Activated T-cell treated with anti-CD3 and anti-CD28 coated beads, Interleukin-2, amount 50 U/mL, for 48 hours (primary cell): ENCODE measurements at places on chromosomes 6 and 20.

DNA sequence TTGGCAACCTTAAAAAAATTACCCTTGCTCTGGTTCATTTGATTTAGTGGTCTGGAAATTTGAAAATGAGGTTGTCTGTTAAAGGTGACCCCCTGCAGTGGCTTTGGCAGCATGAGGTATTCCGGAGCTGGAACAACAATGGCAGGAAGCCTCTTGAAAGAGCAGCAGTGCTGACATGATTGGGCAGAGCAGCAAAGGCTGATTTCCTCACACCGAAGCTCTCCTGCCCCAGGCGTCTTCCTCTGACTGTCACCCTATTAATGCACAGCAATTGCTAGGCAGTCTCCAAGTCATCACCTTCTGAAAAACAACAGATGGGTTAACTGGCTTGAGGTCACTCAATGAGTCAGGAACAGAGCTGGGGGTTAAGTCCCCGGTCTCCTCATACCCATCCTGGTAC is 241.8 kb upstream of the MMS22L start:
- no peak for DNase-seq

- DNase-seq = no peak
These were observed 53.0 kb upstream of the FUCA2 start for GRCh38 chr6:143564484-143565017.

DNA sequence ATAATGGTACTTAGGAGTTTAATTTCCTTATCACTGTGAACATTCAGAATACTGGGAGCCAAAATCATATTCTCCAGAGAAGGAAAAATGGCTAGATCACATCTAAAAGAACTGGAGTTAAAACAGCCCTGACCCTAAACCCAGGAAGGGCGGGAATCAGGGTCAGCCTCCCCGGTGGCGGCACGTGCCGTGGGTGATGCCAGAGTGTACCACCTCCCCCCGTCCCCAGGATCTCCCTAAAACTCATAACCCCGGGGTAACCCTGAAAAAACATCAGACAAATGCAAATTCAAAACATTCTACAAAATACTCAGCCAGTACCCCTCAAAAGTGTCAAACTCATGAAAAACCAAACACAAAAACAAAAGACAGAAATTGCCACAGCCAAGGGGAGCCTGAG is 148.3 kb downstream of the DLL1 start:
- DNase-seq = no peak

DNA sequence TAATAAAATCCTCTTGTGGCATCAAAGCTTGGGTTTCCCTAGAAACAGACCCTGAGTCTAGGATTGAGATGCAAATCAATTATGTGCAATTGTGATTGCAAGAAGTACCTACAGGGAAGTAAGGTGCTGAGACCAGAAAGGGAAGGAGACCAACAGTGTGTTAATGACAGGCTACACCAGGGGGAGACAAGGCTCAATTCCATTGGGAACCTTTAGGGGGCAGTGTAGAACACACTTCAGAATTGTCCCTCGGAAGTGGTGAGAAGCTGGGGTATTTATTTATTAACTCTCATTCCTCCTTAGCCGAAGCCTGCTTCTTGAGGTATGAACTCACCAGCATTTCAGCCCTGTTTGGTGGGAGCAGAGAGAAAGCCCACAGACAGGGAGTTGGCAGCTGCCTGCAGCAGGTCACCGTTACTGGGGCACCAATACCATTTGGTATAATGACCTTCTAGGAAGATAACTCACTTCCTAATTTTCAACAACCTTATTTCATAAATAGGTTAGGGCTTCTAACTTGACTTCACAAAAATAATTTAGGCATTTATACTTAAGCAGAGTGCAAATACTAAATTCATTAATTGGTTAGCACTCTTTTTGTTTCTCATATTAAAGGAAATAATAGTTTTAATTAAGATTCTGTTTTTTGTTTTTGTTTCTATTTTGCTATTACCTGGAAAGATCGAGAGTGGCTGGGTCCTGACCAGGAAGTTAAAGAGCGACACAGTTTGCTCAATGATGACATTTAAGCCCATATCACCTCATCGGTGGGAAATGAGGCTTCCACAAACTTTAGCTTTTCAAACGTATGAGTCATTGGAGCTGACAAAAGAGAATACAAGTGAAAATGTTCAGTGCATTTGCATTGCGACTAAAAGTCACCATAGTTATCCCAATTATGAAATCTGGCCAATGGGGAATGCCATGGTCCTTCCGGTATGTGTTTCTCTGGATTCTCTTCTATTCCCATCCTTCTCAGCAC is 94.8 kb downstream of the BTBD3 start:
- DNase-seq = peak; percentile 21

DNA sequence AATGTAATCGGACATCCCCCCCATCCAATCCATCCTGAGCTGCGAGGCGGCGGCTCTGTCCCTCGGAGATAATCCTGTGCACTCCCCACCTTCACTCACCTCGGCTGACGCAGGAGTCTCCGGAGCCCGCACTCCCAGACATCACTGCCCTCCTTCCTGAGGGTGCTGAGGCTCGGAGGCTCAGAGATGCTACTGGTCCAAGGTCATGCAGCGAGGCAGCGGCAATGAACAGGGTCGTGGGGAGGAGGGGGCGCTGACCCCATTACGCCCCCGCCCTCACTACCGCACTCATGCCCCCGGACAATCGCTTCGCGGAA is 485 bp downstream of the ADISSP start:
- DNase-seq = no peak

- no peak for DNase-seq
These were observed 69.7 kb upstream of the BHLHE23 start for GRCh38 chr20:63076421-63076820.

GRCh38 chr6:44029444-44030185 is 97.6 kb downstream of the MRPL14 start:
- DNase-seq = no peak

GRCh38 chr6:170279977-170280688 is 10.7 kb downstream of the DLL1 start:
- peak; percentile 49 for DNase-seq
